ENCODE measurements at places on chromosomes 3 and 15.
A peak's percentile ranks its signal among the peaks of the same experiment; 100 is the strongest.

GRCh38 chr3:39126532-39127071 is 19.1 kb downstream of the TTC21A start:
- DNase-seq, result peak; percentile 45

DNA sequence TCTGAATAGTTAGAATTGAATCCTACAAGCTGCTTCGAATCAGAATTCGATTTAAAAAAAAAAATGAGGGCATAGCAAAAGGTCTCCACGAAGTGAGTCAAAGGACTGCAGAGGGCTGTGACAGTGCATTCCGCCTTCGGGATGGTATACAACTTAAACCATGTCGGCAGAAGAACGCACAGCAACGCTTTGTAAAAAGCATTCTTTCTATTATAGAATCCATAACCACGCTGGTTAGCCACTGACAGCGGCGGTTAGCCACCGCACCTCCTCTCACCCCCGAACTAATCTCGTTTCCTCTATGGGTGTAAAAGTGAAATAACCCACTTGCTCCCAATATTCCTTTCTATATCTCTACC is 664 bp upstream of the PIK3CA start:
- DNase-seq, result no peak

GRCh38 chr15:58324533-58324932 is 107.3 kb upstream of the LIPC start:
- DNase-seq, result no peak

- DNase-seq, result no peak
These were observed 983.0 kb downstream of the SI start for GRCh38 chr3:164095279-164095678.

GRCh38 chr3:121863801-121864200 is 28.8 kb downstream of the EAF2 start:
- no peak for DNase-seq

DNA sequence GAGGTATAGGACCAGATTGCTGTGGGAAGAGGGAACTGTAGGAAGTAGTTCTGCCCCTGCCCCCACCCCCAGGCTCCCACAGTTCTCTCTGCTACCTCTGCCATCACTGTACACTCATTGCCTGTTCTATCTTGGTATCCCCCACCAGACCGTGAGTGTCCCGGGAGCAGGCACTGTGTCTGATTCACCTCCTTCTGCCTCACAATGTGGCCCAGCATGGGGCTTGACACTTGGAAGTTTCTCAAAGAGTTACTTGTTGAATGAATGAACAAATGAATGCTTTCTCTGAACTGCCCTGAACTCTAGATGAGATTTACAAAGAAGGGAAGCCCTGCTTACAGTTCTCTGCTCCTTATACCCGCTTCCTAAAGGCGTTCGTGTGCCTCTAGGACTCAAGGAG is 27.1 kb upstream of the PIK3CB start:
- DNase-seq, result no peak

DNA sequence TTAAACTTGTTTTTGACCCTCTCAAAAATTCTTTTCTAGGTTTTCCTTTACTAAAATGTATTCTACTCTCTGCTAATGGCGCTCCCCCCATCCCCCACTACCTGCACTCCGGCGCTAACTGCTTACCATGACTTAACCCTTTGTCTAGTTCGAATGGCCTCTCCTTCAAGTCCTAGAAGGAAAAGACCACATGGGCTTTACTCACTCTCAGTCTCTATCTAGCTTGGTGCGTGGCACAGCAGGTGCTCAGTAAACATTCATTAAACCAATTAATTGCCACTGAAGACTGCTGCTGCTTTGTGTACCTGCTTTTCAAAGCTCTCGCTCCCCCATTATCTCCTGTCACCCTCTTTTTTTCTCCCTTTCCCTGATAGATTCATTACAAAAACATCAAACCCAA is 457.7 kb upstream of the THRB start:
- no peak for DNase-seq

DNA sequence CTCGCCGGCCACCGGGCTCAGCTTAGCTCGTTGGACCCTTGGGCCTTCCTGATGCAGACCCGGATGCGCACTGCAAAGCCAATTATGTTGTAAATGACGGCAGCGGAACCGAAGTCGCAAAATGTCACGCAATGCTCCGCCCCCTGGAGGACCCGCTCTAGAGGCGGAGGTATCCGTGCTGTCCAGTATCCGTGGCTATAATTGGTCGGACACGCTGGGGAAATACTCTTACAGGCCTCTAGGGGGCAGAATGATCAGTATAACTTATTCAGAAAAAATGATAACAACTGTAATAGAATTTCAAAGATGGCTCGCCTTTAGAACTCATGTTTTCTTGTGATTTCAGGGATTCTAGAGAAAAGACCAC is at the start of gene PRR23B:
TSS of gene PRR23B (minus strand) at position 59 of the 367 bp plus-strand sequence. CDS start 265 bp downstream, outside the sequence.
- DNase-seq, result no peak

DNA sequence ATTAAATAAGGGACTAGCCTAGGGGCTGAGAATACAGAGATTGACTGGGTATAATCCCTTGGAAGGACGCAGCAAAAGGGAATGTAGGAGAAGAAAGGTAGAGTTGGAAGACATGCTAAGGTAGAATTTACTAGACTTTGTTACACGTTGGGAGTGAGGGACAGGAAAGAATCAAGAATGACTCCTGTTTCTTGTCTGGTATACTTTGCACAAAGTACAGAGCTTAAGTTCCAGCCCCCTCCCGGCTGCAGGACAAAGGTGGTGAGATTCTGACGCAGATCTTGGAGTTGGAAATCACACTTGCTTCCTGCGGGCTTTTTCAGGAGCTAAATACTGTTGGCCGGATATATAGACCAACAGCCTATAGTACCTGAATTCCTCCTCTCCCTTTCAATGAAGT is 895 bp downstream of the HYKK start:
- no peak for DNase-seq

GRCh38 chr3:117750674-117751269 is 1041.2 kb downstream of the TUSC7 start:
- DNase-seq, result no peak

GRCh38 chr3:142574665-142575064 is 3.9 kb downstream of the ATR start:
- no peak for DNase-seq

GRCh38 chr3:84125760-84126159 is 833.0 kb upstream of the CADM2 start:
- DNase-seq, result no peak

- DNase-seq, result no peak
These were observed 225.5 kb upstream of the CHRM5 start for GRCh38 chr15:33742800-33743199.

- no peak for DNase-seq
These were observed 37.1 kb downstream of the SLCO3A1 start for GRCh38 chr15:91890614-91891013.

DNA sequence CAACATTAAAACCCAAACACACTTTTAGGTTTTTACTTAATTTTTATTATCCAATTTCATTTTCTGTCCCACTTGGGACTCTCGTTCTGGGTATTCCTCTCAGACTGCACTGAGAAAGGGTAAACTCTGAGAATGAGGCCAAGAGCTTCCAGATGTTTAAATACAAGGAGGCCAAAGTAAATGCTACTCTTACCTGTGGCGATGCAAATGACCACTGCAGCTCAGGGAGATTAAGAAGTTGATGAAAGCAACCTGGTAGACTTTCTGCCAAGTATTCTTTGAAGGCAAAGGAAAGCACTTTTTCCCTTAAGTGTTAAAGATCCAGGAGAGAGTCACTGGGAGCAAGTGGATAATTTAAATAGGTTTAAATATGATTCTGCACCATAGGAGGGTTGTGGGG is 39.1 kb downstream of the NPTN start:
- no peak for DNase-seq

DNA sequence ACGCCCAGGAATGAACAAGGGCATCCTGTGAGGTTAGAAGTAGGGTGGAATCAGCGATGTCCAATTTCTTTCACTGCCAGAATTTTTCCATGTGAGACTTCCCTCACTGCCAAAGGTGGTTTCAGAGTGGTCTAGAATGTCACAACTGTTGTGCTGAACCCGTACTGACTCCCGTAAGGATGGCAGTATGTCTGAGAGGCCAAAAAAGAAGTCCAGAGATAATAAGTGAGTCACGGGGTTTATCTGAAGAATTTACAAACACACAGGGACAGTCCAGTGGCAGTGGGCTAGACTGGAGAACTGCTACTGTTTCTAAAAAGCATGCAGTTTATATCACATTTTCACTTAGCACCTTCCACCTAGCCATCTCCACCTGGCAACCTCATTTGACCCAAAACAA is 160.6 kb upstream of the ATP10A start:
- DNase-seq, result no peak

DNA sequence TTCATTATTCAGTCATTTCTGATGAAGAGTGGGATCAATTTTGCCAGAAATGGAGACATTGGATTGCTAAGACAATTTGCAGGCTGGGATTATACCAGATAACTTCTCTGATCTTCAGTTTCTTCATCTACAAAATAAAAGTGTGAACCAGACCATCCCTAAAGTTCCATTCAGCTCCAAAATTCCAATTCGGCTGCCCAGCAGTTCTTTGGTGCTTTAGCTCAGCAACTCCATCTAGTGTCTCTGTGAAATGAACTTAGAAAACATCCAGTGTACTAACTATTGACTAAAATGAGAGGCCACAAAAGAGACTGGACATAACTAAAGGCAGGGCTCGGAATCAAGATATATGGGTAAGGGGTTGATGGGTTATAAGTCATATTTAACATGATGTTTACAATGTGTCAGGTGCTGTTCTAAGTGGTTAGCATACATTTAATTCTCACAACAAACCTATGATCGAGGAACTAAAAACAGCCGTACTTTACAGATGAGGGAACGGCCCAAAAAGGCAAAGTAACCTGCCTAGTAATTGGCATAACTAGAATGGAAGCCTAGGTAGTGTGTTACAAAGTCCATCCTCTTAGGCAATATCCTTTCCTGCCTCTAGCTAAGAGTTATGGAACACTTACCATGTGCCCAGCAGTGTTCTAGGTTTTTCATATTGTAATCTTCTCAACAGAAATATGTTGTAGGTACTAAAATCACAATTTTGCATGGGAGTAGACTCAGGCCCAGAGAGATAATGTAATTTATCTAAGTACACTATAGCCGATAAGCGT is 17.0 kb downstream of the THAP10 start:
- DNase-seq, result peak; percentile 57

GRCh38 chr3:169879845-169880575 is 10.3 kb upstream of the LRRC31 start:
- no peak for DNase-seq

DNA sequence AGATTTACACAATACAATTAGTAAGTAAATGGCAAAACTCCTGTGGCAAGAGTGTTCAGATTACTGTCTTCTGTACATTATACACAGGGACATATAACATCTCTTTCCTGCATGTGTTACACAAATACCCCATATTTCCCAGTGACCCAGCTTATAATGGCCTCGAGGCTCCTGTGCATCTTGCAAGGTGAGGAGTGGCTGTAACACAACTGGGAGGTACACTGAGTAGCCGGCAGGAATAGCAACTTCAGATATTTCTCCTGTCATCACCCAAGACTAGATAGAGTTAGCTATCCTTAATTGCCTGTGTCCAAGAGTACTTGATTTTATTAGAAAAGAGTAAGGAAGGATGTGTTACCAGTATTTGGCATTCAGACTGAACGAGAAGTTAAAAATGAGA is 5.6 kb downstream of the GMPS start:
- no peak for DNase-seq

DNA sequence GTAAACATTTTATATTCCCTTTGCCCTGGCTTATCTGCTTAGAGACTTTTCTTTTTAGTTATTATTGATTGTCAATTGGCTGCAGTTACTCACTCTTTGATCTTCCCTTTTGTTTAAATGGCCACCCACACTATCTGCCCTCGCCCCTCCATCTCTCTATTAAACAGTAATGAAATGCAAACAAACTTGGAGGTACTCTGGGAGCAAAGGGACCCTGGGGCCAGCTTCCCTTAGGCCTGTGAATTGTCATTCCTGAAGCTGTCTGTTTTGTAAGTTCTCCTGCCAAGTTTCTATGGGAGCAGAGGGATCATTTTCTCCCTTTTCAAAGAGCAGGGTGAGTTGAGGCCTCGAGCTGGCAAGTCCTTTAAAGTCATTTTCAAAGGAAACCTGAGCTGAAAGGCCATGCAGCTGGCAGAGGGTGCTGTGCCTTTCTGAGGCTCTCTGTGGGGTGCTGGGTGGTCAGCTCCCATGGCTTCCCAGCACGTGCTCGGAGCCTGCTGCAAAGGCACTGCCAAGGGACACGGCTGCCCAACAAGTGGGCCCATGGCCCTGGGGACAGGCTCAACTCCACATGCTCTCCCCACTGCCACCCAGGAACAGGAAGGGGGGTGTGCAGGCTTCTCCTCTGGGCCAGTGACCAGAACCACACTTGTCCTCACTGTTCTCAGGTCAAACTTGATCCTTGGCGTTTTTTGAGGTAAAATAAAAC is 17.4 kb upstream of the RTP2 start:
- no peak for DNase-seq

DNA sequence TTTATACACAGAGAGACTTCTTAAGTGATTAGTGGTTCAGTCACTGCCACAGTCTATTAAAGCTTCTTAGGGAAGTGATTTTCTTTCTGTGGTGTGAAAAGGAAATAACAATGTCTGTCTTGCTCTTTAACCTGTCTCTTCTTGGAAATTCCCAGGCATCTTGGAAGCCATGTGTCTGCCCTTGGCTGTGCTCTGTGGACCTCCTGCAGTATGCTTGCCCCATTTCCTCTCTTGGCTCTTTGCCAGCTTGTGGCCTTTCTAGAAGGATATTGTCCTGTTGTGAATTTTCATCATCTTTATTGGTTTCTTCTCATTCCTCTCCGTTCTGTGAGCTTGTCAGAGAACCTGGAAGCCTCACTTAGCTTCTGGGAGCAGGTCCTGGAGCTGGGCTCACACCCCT is 338.4 kb upstream of the C2CD4B start:
- no peak for DNase-seq

GRCh38 chr15:61889706-61890105 is 170.5 kb downstream of the VPS13C start:
- no peak for DNase-seq

- DNase-seq, result no peak
These were observed 691.3 kb downstream of the ZPLD1 start for GRCh38 chr3:103126115-103126514.

GRCh38 chr3:70550723-70551319 is 238.4 kb upstream of the MDFIC2 start:
- no peak for DNase-seq
